ENCODE measurements at places on chromosomes 13 and 19.

DNA sequence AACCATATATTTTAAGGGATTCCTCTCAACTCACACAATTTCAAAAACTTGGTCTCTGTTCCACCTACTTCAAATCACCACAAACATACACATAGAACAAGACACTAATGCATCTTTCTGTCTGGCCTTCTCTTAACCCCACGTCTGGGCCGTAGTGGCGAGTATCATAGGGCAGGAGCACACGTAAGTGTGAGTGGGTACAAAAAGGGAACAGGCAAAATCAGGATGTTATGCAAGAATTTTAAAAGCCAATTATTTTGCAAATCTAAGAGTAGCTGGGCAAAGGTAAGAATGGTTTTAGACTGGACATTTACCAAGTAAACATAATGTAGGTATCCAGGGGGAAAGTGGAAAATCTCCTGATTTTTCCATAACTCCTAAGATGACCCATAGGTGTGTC lies 35.1 kb downstream of the MTMR6 start:
- no peak for DNase-seq

DNA sequence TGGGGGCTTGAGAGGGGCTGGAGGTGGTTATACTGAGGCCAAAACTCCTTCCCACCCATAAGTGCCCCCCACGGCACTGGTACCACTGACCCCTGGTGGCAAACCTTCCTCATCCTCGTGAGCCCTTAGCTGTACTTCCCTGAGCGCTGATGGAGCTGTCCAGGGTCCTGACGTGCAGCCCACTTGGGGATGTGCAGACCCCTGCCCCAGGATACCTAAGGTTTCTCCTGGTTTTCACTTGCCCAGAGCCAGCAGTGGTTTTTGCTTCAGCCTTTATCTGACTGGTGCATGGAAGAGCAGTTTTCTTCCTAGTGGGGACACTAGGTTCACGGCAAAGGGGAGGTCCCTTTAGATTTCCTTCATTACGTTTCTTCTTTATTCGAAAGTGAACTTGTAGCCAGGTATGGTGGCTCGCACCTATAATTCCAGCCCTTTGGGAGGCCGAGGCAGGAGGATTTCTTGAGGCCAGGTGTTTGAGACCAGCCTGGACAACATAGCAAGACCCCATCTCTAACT lies 28.7 kb upstream of the KCTD15 start:
- peak; percentile 27 for DNase-seq

DNA sequence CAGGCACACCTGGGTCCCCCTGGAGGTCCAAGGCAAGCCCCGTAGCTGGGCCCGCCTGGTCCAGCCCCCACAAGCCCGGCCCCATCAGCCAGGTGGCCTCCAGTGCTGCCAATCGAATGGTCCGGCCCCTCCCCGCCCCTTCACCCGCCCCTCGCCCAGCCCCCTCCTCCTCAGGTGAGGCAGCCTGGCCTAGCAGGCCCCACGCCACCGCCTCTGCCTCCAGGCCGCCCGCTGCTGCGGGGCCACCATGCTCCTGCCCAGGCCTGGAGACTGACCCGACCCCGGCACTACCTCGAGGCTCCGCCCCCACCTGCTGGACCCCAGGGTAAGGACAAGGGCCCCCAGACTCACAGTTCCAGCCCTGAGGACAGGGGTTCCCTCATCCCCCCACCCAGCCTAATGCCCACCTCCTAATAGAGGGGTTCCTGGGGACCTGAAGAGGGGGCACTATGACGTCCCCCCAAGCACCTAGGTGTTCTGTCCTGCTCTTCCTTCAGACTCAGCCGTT lies at the start of gene HPN:
TSS of gene HPN (plus strand) at position 174 of the 508 bp plus-strand sequence. CDS start 786 bp downstream, outside the sequence.
- DNase-seq = no peak

- DNase-seq = no peak
These were observed 1.3 kb upstream of the RDH8 start for GRCh38 chr19:10011974-10012373.

- DNase-seq = no peak
These were observed 28.3 kb downstream of the RCBTB2 start for GRCh38 chr13:48504606-48505005.

- DNase-seq = no peak
These were observed 18.9 kb upstream of the IGFL1 start for GRCh38 chr19:46210669-46211068.

DNA sequence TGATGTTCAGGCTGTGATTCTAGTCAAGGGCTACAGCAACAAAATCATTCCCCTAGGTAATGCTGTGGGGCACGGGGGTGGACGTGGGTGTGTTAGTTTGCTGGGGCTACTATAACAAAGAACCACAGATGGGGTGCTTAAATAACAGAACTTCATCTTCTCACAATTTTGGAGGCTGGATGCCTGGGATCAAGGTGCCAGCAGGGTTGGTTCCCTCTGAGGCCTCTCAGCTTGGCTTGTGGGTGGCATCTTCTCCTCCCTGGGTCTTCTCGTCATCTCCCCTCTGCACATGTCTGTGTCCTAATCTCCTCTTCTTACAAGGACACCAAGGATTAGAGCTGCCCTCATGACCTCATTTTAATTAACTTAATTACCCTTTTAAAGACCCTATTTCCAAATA lies 114.9 kb downstream of the ESD start:
- DNase-seq = no peak

DNA sequence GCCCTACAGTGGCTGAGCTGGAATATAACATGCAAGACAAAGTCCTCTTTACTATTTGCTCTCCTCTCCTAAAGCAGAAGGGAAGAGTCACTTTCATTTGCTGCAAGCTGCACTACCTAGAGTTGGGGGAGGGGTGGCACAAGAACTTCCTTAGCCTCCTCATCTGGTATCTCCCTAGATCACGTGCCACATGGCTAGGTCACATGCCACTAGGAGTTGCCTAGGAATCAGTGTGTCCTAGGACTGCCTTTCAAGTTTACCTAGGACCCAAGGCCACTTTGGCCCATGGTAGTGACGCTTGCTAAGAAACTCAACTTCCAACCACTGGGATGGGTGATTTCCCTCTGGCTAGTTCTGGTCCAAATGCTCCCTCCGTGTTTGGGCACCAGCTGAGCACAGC lies 625.2 kb downstream of the DIAPH3 start:
- DNase-seq = no peak

DNA sequence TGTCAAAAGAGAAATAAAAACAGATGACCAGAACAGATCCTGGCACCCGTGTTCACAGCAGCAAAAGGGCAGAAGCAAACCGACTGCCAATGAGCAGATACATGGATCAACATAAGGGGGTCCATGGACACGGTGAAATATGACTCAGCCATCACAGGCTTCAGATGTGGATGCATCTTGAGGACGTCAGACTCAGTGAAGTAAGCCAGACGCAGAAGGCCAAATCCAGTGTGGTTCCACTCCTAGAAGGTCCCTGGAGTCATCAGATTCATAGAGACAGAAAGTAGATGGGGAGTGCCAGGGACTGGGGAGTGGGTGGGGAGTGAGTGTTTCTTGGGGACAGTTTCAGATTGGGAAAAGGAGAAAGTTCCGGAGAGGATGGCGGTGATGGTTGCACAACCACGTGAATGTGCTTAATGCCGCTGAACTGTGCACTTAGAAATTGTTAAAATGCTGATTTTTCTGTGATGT lies 28.8 kb upstream of the SEMA6B start:
- no peak for DNase-seq

DNA sequence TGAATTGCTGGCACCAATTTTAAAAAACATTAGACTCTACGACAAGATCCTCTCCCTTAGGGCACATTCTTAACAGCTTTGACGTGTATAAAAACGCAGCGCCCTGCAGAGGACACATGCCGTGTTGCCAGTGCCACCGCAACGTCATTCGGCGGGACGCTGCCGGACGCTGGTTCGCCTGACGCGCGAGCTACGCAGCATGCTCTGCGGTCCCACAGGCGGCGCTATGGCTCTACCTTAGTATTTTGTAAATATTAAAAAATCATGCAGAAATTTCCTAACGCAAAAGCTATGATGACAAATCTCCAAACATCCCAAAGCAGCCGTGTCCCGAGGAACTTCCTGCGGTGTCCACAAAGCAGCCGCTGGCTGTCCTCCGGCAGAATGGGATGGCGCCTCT lies 4.2 kb upstream of the ADPRHL1 start:
- no peak for DNase-seq

- no peak for DNase-seq
These were observed 1540.5 kb downstream of the UQCRFS1 start for GRCh38 chr19:27672309-27673047.

DNA sequence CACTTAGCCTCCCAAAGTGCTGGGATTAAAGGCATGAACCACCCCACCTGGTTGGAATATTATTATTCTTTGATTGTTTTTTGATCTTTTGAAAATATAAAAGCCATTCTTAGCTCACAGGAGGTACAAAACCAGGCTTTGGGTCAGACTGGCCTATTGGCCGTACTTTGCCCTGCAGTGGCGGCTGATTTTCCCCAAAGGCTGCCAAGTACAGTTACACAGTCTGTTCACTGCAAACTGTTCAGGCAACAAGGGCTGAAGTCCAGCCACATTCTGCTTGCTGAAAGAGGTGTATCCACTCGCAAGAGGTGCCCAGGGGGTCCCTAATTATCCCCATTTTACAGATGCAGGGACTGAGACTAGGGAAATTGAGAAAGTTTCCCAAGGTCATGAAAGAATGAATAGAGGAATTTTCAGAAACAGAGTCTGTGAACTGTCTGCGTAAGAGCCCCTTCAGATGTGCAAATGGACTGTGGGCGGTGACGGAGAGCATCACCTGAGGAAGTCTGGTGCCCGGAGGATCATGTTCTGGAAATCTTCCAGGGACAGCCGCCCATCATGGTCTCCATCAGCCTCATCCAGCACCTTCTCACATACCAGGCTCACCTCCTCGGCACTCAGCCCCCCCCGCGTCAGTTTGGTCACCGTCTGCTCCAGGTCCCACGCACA lies 9.0 kb downstream of the CIB3 start:
- DNase-seq = no peak

All from stimulated activated CD4-positive, alpha-beta T cell treated with anti-CD3 and anti-CD28 coated beads, Interleukin-4, amount 100 ng/mL, for 4 hours (primary cell).